Iris pigment epithelial cell (primary cell): ENCODE measurements at places on chromosomes 13 and 19.

- no peak for DNase-seq
These were observed 686.3 kb downstream of the FGF9 start for GRCh38 chr13:22357132-22357531.

DNA sequence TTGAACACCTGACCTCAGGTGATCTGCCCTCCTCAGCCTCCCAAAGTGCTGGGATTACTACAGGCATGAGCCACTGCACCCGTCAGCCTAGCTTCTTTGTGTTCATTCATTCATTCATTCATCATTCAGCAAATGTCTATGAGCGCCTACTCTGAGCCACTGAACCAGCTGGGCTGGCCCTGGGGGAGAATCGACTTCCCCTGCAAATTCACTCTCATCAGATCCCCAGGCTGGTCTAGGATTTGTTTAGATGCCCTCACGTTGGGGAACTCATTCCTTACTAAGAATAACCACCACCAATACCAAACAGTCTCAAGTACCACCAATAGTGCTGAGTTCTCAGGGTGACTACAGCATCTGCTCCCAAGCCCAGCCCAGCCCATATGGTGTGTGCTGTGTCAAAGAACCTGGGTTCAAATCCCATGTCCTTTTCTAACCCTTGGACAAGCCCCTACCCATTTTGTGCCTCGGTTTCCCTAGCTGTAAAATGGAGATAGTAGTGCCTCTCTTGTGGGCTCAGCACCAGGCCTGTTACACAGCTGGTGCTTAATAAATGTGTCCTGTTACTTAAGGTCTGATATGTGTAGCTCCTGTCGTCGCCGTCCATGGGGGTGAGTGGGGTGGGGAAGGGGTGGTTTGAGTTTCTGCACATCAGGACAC lies 16.8 kb downstream of the NRTN start:
- DNase-seq, result no peak

DNA sequence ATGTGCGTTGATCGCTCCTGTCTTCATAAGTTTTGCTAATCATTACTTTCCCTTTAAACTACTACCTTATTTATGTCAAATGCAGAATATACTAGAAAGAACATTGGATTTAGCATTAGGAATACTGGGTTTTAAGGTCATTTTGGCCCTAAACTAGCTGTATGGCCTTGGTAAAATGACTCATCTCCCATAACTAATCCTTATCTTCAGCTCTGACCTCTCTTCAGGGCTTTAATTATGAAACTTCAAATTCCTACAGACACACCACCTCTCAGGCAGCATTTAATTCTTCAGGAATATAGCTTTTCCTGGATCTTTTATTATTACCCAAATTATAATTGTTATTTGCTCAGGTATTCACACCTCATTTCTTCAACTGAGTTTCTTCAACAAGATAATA lies 121.2 kb downstream of the STARD13 start:
- DNase-seq, result peak; percentile 71

GRCh38 chr13:80312967-80313366 lies 28.0 kb downstream of the SPRY2 start:
- DNase-seq, result peak; percentile 50

DNA sequence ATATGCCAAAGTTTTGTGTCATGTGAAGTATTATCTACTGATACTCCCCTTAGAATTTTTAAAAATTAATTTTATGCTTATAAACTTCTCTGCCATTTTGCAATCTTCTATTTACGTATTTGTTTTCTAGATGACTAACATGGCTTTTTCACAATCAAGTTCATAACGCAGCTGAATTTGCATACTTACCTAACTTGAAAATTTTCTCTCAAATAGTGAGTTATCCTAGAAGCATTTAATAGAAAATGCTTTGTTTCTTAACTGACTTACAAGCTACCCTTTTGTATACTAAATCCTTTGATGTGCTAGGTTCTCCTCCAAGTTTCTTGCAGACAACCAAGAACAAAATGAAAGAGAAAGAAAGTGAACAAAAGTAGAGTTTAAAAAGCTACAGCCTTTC lies 683.5 kb downstream of the LIG4 start:
- no peak for DNase-seq

- no peak for DNase-seq
These were observed 9.6 kb downstream of the HSPBP1 start for GRCh38 chr19:55270172-55270942.

DNA sequence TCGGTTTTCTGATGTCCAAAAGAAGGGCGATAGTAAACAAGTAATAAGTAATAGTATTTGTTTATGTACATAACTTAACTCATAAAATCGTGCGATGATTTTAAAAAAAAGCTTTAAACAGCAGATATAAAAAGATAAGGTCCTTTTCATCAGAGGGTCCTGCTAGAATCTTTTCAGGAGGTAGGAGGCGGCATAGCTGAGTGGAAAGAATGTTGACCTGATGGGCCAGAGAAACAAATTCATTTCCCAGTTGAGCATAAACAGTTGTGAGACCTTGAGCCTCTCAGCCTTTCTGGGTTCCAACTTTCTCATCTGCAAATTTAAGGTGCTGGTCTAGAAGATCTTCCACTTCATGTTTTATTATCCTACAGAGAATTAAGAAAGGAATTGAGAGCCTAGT lies 173.5 kb downstream of the LACC1 start:
- DNase-seq, result peak; percentile 53

- no peak for DNase-seq
These were observed 29.7 kb upstream of the ENOX1 start for GRCh38 chr13:43816401-43816889.

DNA sequence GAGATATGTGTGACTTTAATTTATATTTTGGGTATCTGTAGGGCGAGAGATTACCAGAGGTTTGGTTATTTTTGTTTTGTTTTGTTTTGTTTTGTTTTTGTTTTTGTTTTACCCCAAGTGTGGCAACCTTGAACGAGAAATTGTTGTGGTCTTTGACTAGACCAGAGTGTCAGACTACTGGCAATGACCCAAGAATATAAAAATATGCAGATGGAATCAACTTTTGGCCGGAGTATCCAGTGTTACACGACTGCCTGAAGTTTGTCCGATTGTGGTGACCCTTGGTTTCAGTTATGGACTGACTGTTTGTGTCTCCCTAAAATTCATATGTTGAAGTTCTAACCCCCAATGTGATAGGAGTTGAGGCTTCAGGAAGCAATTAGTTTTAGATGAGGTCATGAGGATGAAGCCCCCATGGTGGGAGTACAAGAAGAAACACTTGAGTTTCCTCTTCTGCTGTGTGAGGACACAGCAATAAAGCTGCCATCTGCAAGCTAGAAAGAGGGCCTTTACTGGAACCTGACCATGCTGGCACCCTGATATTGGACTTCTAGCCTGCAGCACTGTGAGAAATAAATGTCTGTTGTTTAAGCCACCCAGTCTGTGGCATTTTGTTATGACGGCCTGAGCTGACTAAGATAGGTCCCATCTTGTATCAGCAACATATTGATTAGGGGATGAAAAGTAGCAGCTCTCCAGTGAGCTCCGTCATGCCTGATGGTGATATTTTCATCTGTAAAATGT lies 261.7 kb downstream of the MTUS2 start:
- no peak for DNase-seq

DNA sequence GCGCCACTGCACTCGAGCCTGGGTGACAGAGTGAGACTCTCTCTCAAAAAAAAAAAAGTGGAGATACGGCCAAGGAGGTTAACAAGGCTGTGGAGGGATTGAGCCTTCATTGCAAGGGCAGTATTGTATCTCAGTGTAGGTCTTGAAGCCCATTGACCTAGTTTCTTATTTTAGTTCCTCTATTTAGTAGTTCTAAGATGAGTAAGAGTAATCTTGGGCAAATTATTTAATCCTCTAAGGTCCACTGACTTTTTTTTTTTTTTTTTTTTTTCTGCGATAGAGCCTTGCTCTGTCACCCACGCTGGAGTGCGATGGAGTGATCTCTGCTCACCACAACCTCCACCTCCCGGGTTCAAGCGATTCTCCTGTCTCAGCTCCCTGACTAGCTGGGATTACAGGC lies 14.3 kb upstream of the ILF3 start:
- no peak for DNase-seq

DNA sequence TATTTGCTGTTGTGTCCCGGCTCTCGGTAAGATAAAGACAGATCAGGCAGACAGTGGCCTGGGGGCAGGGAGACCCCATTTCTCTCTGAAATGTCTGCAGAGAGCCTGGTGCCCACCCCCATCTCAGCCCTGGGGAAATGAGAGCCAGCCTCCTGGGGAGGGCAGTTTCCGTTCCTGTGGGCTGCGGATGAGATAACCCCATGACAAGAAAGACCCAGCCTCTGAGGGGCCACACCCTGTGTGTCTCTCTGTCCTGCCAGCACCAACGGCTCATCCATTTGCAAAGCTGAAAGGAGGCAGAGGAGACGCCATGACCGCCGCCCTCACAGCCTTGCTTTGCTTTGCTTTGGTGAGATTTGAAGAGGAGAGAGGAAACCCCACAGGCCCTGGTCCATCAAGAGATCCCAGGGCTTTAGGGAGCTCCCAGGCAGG lies 28.1 kb upstream of the KIR3DL3 start:
- no peak for DNase-seq

DNA sequence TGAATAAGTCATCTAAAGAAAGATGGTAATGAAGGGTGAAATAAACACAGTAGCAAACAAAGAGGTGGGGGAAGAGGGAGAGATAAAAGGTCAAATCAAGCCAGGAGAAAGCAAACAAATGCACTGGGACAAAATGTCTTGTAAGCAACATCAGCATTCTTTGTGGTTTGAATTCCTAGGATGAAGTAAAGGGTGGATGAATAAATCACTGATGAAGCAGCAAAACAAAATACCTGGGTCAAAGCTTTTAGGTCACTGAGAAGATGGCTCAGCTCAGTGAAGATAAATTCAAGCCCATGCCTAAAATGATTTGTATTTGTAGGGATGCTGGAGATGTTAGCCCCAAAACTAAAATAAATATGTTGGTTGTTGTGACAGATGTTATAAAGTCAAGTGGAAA lies 86.5 kb upstream of the FBXL3 start:
- DNase-seq, result peak; percentile 68

DNA sequence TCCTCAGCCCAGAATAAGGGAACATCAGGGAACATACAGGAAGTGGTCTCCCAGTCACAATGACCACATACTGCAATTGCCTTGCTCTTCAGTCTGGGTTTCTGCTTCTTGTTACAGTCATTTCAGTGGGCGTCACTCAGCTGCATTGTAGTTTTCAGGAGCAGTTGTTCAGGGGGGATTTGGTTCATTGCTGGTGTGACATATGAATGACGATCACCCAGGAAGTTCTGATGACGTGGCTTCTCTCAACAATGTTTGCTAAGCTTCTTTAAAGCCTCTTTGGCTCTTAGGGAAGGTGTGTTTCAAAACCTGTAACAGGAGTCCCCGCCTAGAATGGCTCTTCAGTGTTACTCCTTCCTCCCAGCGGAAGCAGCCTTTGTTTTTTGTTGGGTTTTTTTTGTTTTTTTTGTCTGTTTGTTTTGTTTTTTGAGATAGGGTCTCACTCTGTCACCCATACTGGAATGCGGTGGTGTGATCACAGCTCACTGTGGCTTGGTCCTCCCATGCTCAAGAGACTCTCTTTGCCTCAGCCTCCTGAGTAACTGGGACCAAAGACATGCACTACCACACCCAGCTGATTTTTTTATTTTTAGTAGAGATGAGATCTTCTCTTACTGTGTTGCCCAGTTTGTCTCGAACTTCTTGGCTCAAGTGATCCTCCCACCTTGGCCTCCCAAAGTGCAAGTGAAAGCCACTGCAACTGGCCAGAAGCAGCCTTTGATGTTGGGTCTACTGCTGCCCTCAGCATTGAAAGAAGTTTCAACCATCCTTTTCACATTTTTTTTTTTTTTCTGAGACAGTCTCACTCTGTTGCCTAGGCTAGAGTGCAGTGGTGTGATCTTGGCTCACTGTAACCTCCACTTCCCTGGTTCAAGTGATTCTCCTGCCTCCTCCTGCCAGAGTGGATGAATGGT lies 1.4 kb upstream of the SCEL start:
- peak; percentile 11 for DNase-seq

- peak; percentile 49 for DNase-seq
These were observed 12.1 kb downstream of the SERTM1 start for GRCh38 chr13:36685927-36686326.

- DNase-seq, result peak; percentile 81
These were observed 264.0 kb downstream of the KLF12 start for GRCh38 chr13:73870036-73870741.

DNA sequence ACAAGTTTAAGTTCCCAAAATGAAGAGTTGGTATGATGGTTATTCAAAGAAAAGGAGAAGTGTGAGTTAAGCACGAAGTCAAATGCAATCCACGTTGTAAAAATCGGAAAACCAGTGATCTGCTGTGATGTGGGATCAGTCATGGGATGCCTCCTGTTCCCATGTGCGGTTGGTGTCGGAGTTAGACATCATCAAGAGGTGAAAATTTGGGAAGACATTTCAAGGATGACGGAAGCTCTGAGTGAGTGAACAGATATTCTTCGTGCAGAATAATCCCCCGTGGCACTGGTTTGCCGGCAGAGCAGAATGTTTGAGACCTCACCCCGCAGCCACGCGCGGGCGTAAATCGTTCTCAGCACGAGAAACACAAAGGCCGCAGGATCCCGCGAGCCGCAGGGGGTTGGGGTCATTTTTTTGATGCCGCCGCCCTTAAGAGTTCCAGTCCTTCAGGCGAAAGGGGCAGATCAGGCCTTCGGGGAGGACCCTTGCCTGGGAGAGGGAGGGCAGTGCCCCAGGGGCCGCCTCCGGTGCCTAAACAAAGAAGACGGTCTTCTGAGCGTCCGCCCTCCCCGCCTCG lies 13.7 kb upstream of the SOX1 start:
- DNase-seq, result no peak

DNA sequence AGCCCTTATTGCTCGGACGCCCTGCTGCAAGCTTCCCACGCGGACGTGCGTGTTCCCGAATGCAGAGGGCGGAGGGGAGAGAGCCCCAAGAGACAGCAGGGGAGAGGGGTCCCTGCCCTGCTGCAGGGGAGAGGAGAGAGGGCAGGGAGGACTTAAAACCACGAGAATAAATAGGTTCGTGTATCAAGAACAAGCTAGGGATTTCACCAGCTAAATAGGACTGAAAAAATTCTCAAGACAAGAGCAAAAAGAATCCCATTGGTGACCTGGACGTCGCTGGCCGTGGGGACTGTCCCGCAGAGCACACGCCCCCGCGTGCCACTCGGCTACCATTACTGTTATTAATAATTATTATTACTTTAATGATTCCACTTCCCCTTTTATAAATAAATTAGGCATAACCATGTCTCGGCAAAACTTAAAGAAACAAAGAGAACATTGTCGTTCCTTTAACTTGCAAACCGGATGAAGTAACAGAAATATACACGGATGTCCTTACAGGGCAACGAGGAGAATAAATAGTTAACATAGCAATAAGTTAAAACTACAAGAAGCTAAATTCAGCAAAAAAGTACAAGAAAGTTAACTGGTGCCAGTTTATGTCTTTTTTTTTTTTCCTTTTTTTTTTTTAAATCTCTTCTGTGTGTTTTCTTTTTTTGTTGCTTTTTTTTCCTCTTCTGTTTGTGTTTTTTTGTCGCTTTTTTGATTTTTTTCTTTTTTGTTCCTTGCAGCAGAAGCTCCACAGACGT lies 16.6 kb downstream of the PRKCSH start:
- DNase-seq, result no peak

DNA sequence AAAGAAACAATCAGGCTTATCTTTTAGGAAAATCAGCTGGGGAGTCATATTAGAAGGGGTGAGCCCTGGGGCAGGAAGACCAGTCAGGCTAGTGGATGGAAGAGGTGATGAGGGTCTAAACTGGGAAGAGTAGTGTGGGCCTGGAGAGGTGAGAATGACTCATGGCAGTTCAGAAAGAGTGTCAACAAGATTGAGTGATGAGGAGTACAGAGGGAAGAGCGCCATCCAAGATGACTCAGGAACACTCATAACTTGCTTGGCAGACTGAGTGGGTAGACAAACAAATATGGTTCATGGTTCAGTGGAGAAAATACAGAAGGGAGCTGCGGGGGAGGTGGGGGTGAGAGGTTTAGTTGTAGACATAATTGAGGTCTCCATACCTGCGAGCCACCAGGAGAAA lies 17.3 kb upstream of the CLDN10 start:
- DNase-seq, result peak; percentile 91
